ENCODE measurements at places on chromosomes 11 and 22. TPM values are rescaled to one million over a fixed set of nuclear protein-coding genes. Genes with fewer than 3 reads are reported as not detected.

TCN1 gene
- not detected for total RNA-seq

YPEL4 gene
- 7.3 TPM for total RNA-seq

DNA sequence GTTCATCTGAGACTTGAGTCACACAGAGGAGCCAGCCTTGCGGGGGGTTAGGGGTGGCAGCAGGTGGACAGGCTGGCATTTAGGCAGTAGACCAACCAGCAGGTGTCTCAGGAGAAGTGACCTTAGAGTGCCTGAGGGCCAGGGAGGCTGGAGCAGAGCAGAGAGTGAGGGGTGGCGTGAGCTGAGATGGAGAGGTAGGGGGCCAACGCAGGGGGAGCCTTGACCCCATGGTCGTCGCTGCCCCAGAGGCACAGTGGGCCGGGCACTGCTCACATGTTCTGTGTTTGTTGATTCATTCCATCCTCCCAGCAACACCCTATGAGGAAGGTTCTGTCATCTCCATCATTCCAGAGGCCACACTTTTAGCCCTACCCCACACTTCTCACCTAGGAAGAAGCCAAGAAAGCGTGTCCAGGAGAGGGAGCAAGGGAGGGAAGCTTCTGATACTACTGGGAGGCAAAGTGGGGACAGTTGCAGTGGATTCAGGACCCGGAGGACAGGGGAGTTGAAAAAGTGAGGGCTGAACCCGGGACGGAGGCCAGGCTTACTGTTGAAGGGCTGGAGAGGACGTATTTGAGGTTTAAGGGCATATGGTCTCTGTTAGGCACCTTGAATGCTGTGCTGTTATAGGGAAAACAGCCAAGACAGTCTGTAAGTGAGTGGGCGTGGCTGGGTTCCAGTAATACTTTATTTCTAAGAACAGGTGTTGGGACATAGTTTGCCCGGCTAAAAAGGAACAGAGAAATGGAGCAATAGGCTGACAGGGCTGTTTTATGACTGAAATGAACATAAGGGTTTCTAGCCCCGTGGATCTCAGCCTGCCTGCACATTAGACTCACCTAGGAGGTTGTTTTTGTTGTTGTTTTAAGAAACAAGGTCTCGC lies 7.3 kb downstream of the SART1 start:
- H3K27me3 ChIP-seq: no peaks in the 10 kb centered on the region
- no peak overlapping the region for H3K4me3 ChIP-seq
- peaks cover 5% of the 10 kb centered on the region for H3K4me1 ChIP-seq
- peaks cover 85% of the 10 kb centered on the region for H3K36me3 ChIP-seq
- DNase-seq: no peak

- no peak for DNase-seq
- H3K4me3 ChIP-seq: no peak overlapping the region
- H3K27ac ChIP-seq: no peak overlapping the region
- H3K27me3 ChIP-seq: no peaks in the 10 kb centered on the region
- no peaks in the 10 kb centered on the region for H3K4me1 ChIP-seq
Measured at GRCh38 chr11:132448334-132448995, 1078.0 kb downstream of the NTM start.

GRCh38 chr11:3022300-3022967 lies 30.3 kb upstream of the NAP1L4 start:
- peaks cover 56% of the 10 kb centered on the region for H3K36me3 ChIP-seq
- H3K4me3 ChIP-seq: no peak overlapping the region
- DNase-seq: no peak
- H3K27me3 ChIP-seq: no peaks in the 10 kb centered on the region
- H3K27ac ChIP-seq: no peak overlapping the region
- peaks cover 41% of the 10 kb centered on the region for H3K4me1 ChIP-seq

All from CD4-positive, alpha-beta T cell (primary cell).